ENCODE measurements at places on chromosomes 3 and 15.

DNA sequence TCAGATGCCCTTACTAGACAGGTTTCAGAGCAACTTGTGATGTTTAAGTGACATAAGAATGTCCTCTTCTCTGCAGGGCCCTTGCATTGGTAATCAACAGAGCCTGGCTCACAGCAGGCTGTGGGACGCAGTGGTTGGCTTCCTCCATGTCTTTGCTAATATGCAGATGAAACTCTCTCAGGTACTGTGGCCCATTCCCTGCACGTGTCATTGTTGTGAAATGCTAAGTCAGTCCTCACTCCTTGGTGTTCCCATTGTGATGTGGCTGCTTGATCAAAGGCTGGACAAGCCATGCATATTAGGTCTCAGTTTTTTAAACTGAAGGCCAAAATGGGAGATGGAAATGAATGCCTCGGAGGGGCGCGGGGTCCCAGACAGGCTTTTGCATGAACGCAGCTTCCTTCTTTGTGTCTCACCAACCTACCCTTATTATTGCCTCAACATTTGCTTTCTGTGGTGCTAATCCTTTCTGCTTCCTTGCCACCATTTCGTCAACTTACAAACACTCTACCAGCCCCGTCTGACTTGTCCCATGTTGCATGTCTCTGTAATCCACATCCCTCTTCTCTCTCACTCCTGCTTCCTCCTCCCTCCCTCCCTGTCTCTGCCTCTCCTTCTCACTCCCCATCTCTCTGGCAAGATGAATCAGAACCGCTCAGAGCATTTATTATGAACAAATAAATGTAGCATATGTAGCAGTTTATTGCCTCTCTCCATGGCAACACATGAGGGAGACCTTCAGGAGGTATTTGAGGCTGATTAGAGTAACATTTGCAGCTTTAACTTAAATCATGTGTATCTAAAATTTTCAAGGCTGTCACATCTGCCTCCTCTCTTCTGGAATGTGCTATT lies 133.2 kb upstream of the CHRM5 start:
- DNase-seq, result no peak

DNA sequence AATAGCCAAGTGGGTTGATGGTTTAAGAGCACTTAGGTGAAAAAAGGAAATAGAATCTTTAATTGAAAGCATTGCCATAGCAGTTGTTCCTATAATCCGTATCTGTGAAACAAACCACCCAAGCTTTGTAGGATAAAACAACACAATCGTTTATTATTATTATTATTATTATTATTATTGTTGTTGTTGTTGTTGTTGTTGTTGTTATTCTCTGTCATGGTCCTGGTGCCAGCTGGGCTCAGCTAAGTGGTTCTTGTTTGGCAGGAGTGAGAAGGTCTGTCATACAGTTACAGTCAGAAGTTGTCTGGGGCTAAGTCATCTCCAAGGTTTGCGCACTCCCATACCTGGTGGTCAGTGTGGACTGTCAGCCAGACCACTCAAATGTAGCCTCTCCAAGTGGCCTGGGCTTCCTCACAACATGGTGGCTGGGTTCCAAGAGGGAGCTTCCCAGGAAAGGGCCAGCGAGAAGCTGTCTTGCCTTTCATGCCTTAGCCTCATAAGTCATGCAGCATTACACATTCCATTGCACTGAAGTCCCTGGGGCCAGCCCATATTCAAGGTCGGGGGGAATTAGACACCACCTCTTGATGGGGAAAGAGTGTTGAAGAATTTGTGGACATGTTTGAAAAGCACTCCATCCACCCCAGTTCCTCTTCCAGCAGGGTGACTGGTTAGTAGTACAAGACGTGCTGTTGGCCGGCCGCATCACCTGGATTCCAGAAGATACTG lies 54.3 kb upstream of the FGD5 start:
- DNase-seq, result no peak

GRCh38 chr15:74776821-74777768 lies 4.8 kb upstream of the CSK start:
- no peak for DNase-seq

DNA sequence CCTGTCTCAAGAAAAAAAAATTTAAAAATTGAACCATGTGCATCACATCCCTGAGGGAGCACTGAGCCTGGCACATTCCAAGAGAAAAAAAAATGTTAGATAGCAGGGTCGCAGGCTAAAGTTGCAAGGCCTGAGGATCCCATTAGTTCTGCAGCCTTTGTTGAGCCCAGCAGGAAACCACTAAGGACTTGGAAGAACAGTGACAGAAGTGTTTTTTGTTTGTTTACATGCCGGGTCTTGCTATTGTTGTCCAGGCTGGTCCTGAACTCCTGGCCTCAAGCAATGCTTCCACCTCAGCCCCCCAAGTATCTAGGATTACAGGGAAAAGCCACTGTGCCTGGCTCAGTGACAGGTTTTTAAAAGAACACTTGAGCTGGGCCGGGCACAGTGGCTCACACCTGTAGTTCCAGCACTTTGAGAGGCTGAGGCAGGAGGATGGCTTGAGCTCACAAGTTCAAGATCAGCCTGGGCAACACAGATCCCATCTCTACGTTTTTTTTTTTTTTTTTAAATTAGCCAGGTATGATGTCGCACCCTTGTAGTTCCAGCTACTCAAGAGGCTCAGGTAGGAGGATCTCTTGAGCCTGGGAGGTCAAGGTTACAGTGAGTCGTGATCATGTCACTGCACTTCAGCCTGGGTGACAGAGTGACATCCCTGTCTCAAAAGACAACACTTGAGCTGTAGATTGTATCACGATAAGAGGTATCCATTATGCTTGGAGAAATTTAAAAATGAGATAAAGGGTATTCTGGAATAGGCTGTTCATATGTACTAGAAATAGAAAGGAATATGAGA lies 15.2 kb downstream of the CHAC1 start:
- no peak for DNase-seq

DNA sequence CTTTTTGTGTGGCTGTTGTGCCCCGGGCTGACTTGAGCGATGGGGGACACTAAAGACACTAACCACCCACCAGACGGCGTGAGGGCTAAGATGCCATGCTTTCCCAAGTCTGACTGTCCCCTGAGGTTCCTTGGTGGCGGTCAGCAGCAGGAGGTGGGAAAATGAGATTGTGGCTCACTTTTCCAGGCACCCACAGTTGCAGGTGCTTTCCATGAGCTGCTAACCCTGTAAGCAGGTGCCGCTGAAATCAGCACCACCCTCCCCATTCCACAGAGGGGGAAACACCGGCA lies 17.7 kb downstream of the PRR23E start:
- DNase-seq, result no peak

GRCh38 chr3:6644070-6644929 lies 216.6 kb upstream of the GRM7 start:
- no peak for DNase-seq

DNA sequence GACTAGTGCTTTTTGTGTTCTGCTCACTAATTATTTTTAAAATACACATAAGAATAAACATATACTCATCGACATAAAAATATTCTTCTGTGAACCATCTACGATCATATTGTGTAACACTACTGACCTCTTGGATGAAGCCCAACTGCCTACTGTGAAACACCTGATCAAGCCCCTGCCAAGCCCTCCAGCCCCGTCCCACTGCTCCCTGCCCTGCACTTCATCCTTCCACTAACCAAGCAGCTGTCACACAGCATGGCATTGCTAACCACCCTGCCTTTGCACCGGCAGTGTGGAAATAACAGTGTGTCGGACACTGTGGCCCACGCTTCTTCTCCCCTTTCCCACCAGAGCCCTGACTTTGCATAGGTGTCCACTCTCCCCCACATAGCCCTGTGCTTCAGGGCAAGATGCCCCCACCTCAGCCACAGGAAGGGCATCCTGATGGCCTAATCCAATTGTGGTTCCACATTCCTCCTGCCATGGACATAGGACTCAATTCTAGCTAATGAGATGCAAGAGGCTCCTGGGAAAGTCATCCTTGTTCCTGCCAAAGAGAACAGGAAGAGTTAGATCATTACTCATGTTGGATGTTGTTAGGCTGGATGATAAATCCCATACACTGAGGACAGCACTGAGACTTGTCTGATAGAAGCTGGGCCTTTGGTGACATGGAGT lies 35.0 kb upstream of the ARID3B start:
- no peak for DNase-seq

DNA sequence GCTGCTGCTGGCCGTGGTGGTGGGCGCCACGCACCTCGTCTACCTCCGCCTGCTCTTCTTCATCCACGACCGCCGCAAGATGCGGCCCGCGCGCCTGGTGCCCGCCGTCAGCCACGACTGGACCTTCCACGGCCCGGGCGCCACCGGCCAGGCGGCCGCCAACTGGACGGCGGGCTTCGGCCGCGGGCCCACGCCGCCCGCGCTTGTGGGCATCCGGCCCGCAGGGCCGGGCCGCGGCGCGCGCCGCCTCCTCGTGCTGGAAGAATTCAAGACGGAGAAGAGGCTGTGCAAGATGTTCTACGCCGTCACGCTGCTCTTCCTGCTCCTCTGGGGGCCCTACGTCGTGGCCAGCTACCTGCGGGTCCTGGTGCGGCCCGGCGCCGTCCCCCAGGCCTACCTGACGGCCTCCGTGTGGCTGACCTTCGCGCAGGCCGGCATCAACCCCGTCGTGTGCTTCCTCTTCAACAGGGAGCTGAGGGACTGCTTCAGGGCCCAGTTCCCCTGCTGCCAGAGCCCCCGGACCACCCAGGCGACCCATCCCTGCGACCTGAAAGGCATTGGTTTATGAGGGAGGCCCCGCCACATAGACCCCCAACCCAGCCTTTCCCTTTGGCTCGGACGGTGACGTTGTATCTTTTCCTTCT lies 1.1 kb downstream of the GPR27 start:
- DNase-seq, result no peak

DNA sequence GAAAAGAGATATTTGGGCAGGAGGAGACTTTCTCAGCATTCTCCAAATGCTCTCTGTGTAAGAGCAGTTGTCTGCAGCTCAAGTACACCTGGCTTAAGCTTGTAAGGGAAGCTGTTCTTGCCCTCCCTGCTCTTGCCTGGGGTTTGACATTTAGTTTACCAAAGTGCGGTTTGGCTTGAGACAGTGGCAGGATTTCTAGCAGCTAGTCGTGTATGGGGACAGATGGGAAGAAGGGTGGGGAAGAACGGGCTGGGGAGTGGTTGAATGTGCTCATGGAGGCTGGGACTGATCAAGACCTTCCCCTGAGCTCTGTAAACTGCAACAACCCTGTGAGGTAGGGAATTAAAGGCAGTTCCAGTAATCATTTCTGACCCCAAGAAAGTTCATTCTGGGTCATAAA lies 39.8 kb downstream of the SQOR start:
- no peak for DNase-seq

GRCh38 chr15:91478717-91479191 lies 374.8 kb upstream of the SLCO3A1 start:
- DNase-seq, result no peak

GRCh38 chr3:140013220-140013619 lies 78.2 kb downstream of the CLSTN2 start:
- DNase-seq, result no peak

GRCh38 chr15:57319226-57319918 lies 56.9 kb upstream of the CGNL1 start:
- no peak for DNase-seq

GRCh38 chr3:133831966-133832801 lies 26.6 kb downstream of the SRPRB start:
- no peak for DNase-seq

DNA sequence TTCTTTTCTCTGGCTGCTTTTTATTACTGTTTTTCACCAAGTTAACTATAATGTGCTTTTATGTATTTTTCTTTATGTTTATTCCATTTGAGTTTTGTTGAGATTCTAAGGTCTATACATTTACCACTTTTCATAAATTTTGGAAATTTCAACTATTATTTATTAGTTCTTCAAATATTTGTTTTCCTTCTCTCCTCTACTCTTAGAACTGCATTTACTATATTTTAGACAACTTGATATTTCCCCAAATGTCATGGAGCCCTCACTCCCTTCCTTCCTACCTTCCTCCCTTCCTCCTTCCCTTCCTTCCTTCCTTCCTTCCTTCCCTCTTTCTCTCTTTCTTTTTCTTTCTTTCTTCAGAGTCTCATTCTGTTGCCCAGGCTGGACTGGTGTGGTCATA lies 81.4 kb upstream of the TNIK start:
- no peak for DNase-seq

- DNase-seq, result no peak
Measured at GRCh38 chr3:138898301-138898700, 48.6 kb downstream of the FOXL2 start.

GRCh38 chr3:124282751-124283651 lies 291.1 kb upstream of the ROPN1 start:
- DNase-seq, result no peak

DNA sequence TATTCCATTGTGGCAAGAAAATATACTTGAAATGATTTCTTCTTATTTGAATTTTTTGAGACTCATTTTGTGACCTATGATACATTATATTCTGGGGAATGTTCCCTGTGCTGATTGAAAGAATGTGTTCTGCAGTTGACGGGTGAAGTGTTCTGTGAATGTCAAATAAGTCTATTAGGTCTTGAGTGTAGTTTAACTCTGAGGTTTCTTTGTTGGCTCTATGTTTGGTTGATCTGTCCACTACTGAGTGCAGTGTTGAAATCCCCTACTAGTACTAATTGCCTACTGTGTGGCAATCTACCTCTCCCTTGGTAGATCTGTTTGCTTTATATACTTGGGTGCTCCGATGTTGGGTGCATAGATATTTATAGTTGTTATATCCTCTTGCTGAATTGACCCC lies 46.3 kb upstream of the VEPH1 start:
- no peak for DNase-seq

GRCh38 chr3:115113367-115113766 lies 33.7 kb downstream of the ZBTB20 start:
- DNase-seq, result no peak

DNA sequence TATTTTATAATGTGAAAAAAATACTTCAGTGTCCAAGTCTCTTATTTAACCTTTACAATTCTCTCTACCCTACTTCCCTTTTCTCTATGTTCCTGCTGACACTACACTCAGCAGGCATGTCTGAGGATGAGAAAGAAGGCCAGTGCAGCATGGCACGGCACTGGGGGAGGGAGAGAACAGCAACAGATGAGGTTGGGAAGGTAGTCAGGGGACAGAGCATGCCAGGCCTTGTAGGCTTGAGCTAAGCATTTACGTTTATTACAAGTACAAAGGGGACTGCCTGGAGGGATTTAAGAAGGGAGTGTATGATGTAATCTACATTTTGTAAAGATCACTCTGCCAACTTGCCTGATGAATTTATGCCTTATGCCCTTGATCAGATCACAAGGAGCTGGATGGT lies 117.3 kb upstream of the WNT5A start:
- no peak for DNase-seq

- DNase-seq, result no peak
Measured at GRCh38 chr3:53375019-53375418, 27.7 kb upstream of the DCP1A start.

DNA sequence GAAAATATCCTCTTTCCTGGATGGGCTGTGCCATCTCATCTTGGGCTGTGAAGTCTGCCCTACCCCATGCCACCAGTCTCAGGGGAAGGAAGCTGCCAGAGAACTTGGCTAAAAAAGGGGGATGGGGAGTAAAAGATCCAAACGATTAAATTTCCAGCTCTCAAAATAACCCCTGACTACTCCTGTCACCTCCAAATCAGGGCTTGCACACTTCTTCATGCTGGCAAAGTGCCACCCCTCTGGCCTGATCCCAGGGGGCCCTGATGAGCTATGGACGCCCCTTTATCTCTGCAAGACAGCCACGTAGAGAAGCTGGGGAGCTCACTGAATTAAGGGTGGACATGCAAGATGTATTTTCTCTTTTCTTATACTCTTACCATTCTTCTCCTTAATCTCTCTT lies 1.2 kb upstream of the MLF1 start:
- no peak for DNase-seq

GRCh38 chr15:45715528-45715927 lies 80.7 kb downstream of the SQOR start:
- no peak for DNase-seq

GRCh38 chr3:157520485-157521150 lies 17.4 kb upstream of the VEPH1 start:
- no peak for DNase-seq

- DNase-seq, result no peak
Measured at GRCh38 chr3:193237030-193237429, 4.0 kb upstream of the PLAAT1 start.

Measured in cortex of kidney (tissue), 1 donor.